Muscle of back (tissue), 13 donors: ENCODE measurements at places on chromosomes 3 and 15.

DNA sequence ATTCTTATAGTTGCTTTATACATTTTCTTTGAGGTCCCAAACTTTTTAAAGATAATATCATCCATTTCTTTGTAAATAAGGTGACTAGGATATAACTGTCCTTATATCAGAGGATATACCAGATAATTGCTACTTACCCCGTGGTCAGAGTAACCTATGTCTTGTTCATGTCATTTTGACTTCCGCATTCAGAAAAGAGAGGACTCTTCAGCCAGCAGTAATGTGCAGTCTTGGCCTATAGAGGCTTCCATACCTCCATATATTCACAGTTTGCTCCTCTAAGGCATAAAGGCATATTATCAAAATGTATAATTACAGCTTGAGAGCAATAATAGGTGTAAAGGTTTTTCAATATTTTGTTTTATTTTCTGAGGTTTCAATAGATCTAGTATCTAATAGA lies 38.5 kb downstream of the EPHA6 start:
- DNase-seq: no peak

- DNase-seq: peak; percentile 43
These were observed 103.3 kb downstream of the IL1RAP start for GRCh38 chr3:190617185-190617584.

GRCh38 chr3:67646586-67647234 lies 7.7 kb downstream of the SUCLG2 start:
- no peak for DNase-seq

GRCh38 chr3:126381966-126382365 lies 12.7 kb upstream of the CFAP100 start:
- DNase-seq: no peak

DNA sequence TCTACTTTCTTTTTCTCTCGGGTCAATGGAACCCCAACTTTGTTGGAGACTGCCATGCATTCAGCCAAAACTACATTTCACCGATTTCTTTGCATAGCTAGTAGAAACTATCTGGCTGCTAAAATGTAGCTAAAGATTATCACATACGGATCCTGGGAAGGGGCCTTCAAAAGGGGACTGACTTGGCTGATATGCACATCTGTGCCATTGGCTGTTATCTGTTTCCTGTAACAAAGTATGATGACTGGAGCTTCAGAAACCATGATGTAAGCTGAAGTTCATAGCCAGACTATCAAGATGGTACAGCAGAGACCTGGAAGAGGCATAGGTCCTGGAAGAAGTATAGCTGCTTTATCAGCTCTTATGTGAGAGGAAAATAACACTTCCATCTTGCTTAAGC lies 179.1 kb downstream of the NSUN3 start:
- no peak for DNase-seq

- DNase-seq: no peak
These were observed 4.3 kb downstream of the PRKCI start for GRCh38 chr3:170226426-170226960.
